ENCODE measurements at places on chromosomes 2 and 18. TPM values are rescaled to one million over a fixed set of nuclear protein-coding genes. Genes with fewer than 3 reads are reported as not detected.

The RAB6C gene
- total RNA-seq = not detected

The ANKRD30BL gene
- total RNA-seq = not detected

The NTSR2 gene
- not detected for total RNA-seq

The SLC16A14 gene
- 1.6 TPM for total RNA-seq

The RESP18 gene
- not detected for total RNA-seq

The ADNP2 gene
- total RNA-seq = 20.7 TPM

The HOXD4 gene
- total RNA-seq = 14.5 TPM

The CFAP65 gene
- total RNA-seq = 0.13 TPM

The LDLRAD4 gene
- total RNA-seq = 2.4 TPM

The ACYP2 gene
- 4.2 TPM for total RNA-seq

The LRRTM1 gene
- total RNA-seq = 0.13 TPM

The DUSP28 gene
- total RNA-seq = 2.4 TPM

The PRSS56 gene
- total RNA-seq = not detected

The EHD3 gene
- 10.3 TPM for total RNA-seq

The LRPPRC gene
- 38.7 TPM for total RNA-seq

The NCKAP5 gene
- 0.98 TPM for total RNA-seq

The ID2 gene
- 133 TPM for total RNA-seq

The TPO gene
- total RNA-seq = not detected

The BMP10 gene
- not detected for total RNA-seq

The LRP1B gene
- total RNA-seq = under 0.01 TPM

The SPATA3 gene
- not detected for total RNA-seq

The MAP3K20 gene
- 16.6 TPM for total RNA-seq

The ITM2C gene
- 230 TPM for total RNA-seq

The GPR45 gene
- 0.25 TPM for total RNA-seq

The SLC8A1 gene
- total RNA-seq = 9.3 TPM

The RIT2 gene
- total RNA-seq = not detected

The SCTR gene
- 1.4 TPM for total RNA-seq

The NEB gene
- total RNA-seq = 0.13 TPM

The PTGR3 gene
- 10.0 TPM for total RNA-seq

The GDF7 gene
- total RNA-seq = not detected

The CCDC178 gene
- total RNA-seq = not detected

The CCBE1 gene
- total RNA-seq = 14.0 TPM

The BOLL gene
- not detected for total RNA-seq

The TRIP12 gene
- 94.7 TPM for total RNA-seq

The ATP6V1C2 gene
- not detected for total RNA-seq

The GNLY gene
- not detected for total RNA-seq

The TMEM214 gene
- total RNA-seq = 44.6 TPM

The APCDD1 gene
- not detected for total RNA-seq

The EMILIN1 gene
- 15.2 TPM for total RNA-seq

All from mesangial cell (primary cell).